ENCODE measurements at places on chromosomes 5 and 9. TPM values are rescaled to one million over a fixed set of nuclear protein-coding genes. Genes with fewer than 3 reads are reported as not detected.

Gene FIBCD1
- total RNA-seq, result 2.3 TPM

DNA sequence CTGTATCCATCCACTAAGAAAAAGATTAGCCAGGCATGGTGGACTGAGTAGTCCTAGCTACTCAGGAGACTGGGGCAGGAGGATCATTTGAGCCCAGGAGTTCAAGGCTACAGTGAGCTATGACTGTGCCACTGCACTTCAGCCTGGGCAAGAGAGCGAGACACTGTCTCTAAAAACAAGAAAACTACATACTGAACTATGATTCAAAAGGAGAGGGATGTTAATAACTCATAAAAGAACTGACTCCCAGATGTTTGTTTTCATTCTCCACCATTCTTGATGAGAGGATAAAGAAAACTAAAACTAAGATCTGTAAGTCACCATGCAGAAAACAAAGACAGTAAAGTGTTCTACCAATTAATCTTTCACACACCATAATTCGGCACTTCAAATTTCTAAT, 53.5 kb downstream of the AUH start:
- no peak for DNase-seq

DNA sequence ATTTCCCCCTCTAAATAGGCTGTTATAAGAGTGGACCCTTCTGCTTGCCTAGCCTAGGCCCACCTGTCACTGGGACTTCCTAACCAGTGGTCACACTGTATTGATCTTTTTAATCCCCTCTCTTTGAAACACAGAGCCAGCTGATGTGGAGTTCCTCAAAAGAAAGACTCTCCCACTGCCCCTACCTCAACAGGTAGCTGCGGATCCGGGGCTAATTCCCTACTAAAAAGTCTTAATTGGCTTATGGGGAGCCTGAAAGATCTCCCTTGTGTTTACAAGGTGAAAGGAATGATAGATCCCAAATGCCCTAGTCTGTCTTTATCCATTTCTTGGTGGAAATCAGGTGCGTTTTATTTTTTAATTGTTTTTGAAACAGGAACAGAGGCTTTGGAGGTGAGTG, 2.0 kb downstream of the NEUROG1 start:
- no peak for DNase-seq

Gene PAPPA
- 15.5 TPM for total RNA-seq

DNA sequence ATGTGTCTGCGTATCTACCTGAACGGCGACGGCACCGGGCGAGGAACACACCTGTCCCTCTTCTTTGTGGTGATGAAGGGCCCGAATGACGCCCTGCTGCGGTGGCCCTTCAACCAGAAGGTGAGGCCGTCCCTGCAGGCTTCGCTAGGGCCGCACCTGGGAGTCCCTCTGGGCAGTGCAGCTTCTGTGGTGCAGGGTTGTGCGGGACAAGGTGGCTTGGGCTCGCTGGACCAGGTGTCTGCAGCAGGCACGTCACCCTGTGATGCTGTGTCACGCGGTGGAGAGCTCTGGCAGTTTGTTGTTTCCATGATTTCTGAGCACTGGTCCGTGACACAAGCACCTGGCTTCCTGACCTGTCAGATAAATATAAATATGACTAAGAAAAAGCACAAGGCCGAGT, 20.7 kb downstream of the FBXW5 start:
- no peak for DNase-seq

GRCh38 chr5:15009420-15009819, 137.8 kb upstream of the ANKH start:
- peak; percentile 71 for DNase-seq

Gene CRB2
- 1.6 TPM for total RNA-seq

Gene CARTPT
- total RNA-seq, result not detected

Gene PAIP1
- total RNA-seq, result 151 TPM

- DNase-seq, result no peak
These were observed 4.8 kb downstream of the ASB6 start for GRCh38 chr9:129637102-129637501.

Gene FOXD4L3
- total RNA-seq, result not detected

GRCh38 chr5:123365156-123365555, 58.0 kb downstream of the CEP120 start:
- DNase-seq, result no peak

GRCh38 chr9:121105531-121105930, 30.8 kb downstream of the CNTRL start:
- DNase-seq, result no peak

Gene FBP2
- not detected for total RNA-seq

Gene IL5
- total RNA-seq, result not detected

Gene STK32A
- total RNA-seq, result 2.9 TPM

Gene CCNO
- 1.3 TPM for total RNA-seq

Gene MUSK
- total RNA-seq, result not detected

Gene GABRA1
- not detected for total RNA-seq

DNA sequence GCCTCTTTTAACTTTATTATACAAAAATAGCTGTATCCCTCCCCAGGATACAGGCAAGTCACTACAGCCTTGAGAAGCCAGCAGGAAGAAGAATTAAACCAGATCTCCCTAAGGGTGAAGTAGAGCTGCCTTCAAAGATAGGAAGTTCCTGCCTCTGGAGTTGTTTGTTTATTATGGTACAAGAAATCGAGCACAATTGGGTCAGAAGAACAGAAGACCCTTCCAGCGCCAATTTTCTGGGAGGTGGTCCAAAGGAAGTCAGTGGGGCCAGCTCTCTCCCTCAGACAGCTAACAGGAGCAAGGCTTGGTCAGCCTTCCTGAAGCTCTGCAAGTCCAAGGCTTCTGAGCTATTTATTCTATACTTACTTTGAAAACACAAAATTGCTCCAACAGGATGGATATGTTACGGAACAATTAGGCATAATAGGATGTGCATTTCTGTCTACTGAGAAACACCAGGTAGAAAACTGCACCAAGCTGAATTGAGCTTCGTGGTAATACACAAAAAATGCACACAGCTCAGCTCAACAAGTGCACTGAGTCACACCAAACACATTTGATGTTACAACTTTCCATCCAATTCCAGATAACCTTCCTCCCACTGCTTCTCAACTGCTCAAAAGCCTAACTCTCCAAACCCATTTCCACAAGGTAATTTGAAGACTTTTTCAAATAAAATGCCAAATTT, 16.0 kb downstream of the SERINC5 start:
- no peak for DNase-seq

DNA sequence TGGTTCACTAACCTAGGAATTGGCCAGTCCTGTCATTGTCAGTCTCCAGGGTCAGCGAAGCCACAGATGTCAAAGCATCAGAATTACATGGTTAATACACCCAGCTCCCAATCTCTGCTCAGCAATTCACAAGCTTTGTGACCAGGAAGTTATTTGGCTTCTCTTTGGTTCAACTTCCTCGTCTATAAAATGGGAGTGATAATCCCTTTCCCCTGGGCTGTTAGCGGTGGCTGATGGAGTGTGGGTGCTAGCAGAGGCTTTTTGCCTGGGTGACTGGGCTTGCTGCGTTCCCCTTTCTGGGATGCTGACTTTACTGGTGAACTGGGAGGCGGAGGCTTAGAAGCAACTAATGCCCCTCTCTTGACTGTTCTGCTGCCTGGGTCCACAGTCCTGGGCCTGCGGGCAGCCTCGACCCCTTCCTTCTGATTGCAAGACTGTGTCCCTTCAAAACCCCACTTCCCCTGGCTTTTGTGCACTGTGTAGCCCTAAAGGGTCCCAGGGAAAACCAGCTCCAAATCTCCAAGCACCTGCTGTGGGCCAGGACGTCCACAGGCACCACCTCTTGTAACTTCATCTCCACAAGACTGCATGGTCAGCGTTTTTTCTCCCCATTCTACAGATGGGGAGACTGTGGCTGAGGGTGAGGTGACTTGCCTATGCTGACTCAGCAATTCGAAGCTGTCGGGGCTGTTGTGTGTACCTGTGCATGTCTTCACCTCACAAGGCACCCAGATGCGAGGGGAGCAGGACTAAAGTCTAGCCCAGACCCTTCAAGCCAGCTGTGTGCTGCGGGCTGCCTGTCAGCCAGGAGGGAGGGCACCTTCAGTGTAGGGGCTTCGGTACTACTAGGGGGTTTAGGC, 45.2 kb upstream of the NEURL1B start:
- no peak for DNase-seq
